ENCODE measurements at places on chromosomes 3 and 15.

DNA sequence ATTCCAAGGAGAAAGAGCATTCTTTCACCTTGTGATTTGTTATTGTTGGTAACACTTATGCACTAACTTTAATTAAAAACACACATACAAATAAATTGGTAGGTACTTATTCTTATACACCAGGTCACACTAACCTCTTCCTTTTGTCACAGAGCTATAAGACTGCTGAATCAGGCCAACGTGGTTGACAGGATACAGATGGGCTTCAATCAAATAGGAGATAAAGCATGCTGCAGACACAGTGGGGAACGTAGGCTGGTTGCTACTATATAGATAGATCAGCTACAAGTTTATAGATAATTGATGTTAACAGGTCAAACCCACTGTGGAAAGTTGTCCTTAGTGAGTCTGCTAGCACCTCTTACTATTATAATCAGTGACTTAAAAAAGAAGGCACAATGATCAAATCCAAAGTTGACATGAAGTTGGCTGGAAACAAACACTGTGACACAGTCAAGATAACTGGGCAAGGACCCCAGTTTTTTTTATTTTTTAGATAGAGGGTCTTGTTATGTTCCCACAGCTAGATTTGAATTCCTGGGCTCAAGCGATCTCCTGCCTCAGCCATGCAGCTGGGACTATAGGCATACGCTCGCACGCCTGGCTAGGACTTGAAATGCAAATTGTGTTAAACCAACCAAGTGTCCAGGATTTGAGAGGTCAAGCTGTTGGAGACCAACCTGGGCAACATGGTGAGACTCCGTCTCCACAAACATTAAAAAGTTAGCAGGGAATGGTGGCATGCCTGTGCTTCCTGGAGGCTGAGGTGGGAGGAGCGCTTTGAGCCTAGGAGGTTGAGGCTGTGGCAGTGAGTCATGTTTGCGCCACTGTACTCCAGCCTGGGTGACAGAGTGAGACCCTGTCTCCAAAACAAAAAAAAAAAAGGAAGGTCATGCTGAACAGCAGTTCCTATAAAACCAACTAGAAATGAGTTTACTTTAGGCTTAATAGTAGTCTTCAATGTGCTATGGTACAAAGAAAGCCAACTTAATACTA, 97.9 kb upstream of the MEX3B start:
- no peak for DNase-seq

- DNase-seq: no peak
Measured at GRCh38 chr15:33402600-33402999, 91.8 kb downstream of the RYR3 start.

DNA sequence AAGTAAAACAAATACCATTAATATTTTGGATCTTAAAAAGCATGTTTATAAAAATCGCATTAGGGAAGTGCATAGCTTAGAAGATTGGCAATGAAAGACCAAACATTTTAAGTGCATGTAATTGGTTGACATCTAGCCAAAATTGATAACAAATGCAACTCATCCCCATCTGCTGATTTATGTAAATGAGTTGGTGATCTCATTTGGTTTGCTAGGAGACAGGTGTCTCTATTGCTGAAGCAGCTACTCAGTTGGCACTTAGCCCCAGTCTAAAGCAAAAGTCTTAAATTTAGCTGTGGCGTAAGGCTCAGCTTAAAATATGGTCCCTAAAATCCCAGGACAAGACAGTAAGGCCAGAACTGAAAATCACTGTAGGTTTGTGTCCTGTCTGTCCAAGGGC, 113.5 kb upstream of the CHL1 start:
- no peak for DNase-seq

DNA sequence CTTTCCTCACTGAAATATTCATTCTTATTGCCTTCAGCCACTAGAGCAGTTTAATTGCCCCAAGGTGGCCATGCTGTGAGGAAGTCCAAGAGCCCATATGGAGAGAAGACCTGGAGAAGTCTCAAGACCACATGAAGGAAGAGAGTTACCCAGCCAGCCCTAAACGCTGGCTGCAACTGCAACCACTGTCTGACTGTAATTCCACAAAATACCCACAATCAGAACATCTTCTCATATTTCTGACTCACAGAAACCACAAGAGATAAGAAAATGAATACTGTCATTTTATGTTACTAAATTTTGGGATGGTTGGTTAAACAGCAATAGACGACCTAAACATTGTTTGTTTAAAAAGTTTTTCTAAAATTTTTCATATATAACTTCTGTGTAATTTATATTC, 14.7 kb upstream of the SST start:
- no peak for DNase-seq

DNA sequence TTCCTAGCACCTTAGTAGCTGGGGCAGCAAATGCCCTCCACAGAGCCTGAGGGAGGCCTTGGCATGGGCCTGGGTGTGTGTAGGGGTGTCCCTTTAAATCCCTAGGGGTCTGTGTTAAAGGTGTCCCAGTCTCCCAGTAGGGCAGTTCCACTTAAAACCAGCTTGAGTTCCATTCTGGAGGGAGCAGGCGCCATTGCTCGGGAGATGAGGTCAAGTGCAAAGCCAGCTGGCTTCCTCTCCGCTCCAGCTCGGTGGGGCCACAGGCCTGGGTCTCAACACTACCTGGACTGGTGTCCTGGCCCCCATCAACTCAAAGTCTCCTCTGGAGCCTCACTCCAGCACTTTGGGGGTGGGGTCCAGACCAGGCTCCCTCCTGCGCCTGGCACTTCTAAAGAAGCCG, 25.2 kb downstream of the FEM1B start:
- DNase-seq: no peak
